SK-N-SH treated with all-trans-retinoic acid at 6 μM for 48 hours (cell line): ENCODE measurements at places on chromosomes 11 and 22.

GRCh38 chr11:126476977-126477376 is 121.5 kb downstream of the ST3GAL4 start:
- no peak for ATAC-seq

DNA sequence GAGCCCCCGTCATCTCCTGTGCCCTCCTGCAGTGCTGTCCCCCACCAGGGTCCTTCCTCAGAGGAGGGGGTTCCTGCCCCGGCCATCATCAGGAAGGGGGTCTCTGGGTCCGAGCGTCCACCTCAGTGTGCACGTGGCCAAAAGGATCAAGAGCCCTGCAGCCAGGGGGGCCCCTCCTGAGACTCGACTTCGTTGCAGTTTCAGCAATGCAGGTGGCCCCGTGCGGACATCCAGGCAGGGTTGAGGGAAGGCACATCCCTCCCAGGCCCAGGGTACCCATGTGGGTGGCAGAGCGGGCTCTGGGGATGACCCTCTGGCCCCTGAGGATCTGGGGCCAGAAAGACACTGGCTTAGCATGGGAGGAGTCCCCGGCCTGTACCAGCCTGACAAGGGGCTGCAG is 41.3 kb downstream of the LRP5 start:
- peak; percentile 31 for ATAC-seq

DNA sequence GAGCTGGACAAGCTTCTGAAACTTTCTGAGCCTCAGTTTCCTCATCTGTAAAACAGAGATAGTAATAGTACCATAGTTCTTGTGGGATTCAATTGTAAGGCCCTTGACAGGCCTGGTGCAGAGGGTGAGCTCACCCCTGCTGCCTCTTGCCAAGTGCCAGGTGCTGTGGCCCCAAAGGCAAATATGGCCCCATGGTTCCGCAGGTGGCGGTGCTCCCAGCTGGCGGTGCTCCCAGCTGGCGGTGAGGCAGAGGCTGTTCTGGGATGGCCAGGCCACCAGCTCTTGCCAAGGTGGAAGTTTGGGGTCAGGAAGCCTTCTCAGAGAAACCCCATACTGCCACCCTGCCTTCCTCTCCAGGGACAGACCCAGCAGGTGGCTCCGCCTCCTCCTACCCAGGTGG is 8.8 kb downstream of the NPTXR start:
- no peak for ATAC-seq

DNA sequence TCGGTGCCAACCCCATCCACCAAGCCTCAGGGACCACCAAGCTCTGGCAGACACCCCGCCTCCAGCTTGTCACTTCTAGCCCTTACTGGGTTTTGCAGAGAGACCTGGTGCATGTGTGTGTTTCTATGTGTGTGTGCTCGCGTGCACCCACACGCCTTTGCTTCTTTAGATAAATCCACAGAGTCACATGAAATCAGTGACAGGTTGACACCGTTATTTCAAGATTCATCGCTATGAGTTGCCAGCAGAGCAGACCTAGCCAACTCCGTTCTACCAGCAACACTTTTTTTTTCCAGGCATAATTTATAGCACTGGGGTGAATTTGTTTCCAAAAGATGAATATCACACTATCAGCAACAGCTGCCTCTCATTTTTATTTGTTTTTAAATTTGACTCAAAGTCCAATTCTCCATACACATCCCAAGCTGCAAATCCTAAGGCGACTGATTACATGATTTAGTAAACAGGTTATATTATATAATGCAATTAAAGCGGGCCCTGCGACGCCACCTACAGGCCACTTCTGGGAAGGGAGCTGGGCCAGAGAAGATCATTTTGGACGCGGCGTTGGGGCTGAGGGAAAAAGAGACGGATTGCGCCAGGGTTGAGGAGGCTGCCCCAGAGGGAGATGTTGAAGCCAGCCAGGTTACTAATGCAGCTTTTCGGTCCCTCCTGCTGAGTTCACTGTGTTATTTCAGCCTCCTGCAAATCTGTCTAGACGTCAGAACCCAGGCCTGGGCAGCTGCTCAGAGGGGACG is 150.5 kb downstream of the FEZ1 start:
- ATAC-seq, result peak; percentile 90

DNA sequence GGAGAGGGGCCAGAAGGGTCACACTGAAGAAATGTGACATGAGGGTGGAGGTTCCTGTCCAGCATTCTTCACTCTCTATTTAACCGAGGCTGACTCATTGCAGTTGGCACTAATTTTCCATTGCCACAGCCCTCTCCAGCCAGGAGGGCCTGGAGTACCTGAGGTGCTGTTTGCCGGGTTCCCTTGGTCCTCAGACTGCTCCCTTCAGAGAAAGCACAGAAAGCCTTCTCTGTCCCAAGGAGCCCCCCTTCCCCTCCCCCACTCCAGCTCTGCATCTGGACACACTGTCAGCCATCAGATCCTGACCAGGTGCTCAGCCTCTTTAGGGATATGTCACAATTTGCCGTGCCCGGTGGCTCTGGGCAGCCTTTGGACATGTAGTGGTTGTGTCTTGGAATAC is 3.2 kb upstream of the C11orf91 start:
- no peak for ATAC-seq

- ATAC-seq, result no peak
These were observed 64.4 kb downstream of the SPON1 start for GRCh38 chr11:14026961-14027360.

- ATAC-seq, result peak; percentile 45; the same call in 2 of the 3 replicates
These were observed 1.7 kb upstream of the TNNT3 start for GRCh38 chr11:1917523-1918435.

DNA sequence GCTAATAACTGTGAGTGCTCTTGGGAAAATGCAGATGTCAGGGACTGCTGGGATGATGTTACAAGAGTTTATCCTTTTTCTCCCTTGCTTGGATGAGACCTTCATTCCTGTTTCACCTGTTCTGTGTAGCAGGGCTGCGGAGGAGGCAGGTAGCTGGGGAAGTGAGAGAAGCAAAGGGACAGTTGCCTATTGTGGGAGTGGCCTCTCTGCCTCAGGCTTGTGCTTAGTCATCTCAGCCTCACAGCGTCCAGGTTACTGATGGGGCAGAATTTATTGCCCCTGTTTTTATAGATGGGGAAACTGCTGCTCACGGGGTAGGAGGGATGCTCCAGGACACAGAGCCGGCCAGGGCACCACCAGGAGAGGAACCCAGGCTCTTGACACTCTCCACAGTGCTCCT is 1.7 kb downstream of the STX3 start:
- ATAC-seq, result no peak

- ATAC-seq, result no peak
These were observed 766.2 kb upstream of the LRRC4C start for GRCh38 chr11:42225664-42226063.

DNA sequence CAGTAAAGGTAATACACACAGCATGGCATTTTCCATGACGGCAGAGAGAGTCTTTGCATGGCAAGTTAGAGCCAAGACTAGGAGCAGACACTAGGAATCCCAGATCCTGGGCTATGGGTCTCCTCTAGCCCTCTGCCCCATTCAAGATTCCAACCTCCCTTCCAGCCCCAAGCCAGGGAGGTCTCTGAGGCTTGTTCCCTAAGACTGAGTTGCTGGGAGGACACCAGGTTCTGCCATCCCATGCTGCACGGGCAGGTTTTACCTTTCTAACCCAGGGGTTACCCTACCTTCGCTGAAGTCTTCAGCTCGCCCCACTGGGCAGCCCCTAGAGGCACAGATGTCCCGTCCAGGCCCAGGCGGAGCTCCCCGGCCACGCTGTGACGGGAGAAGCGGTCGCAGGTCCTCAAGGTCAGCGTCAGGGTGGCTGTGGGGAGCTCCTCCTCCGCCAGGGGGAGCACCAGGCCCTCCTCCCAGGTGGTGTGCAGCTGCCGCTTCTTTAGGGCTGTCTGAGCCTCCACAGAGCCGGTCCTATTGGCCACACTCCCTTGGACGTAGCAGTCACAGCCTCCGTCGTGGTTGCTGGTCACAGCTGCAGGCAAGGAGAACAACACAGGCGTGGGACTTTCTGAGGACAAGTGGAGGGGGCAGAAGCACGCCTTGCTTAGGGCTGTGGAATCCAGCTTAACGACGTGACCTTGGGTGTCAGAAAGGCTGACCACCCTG is 33.8 kb downstream of the SYT13 start:
- peak; percentile 90 for ATAC-seq

GRCh38 chr11:63289658-63290057 is 46.3 kb upstream of the SLC22A25 start:
- no peak for ATAC-seq

DNA sequence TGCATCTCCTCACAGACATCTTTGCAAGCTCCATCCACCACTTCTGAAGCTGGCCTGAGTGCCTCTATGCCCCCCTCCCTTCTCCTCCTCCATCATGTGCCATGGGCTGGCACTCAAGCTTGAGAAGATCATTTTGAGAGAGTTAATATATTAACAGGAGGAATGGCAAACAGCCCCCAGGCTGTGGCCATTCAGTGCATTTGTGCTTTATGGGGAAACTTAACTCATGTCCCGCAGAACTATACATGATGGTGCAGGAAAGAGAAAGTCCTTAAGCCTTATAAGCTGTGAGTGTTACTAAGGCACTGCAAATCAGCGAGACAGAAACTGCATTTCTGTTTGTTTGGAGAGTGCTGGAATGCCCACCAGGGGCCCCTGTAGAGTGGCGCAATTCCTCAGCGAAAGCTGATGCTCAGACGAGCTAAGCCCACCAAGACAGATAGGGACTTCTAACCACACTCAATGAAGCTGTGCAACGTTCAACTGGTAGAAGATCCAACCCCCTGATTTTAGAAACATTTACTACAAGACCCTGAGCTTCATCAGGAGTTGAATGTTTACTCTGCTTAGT is 26.8 kb upstream of the PHLDA2 start:
- no peak for ATAC-seq

DNA sequence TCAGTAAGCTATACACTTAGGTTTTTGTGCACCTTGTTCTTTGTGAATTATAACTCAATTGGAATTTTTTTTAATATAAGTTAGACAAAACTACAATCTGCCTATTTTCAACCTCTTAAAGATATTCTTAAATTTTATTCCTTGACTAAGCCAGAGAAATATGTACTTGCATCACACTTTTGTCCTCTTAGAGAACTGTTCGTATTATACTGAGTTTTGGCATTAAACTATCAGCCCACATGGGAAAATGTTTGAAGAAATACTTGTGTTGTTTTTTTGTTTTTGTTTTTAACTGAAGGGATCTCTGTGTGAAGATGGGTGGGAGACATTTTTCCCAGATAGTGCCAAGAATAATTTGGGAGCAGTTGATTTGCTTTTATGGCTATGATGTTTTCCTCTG is 25.3 kb downstream of the CEP295 start:
- ATAC-seq, result no peak; the same call in 2 of the 3 replicates

- ATAC-seq, result no peak
These were observed 53.0 kb downstream of the BRD1 start for GRCh38 chr22:49774499-49775151.

- ATAC-seq, result no peak
These were observed 581.2 kb downstream of the TBC1D22A start for GRCh38 chr22:47343611-47344010.

DNA sequence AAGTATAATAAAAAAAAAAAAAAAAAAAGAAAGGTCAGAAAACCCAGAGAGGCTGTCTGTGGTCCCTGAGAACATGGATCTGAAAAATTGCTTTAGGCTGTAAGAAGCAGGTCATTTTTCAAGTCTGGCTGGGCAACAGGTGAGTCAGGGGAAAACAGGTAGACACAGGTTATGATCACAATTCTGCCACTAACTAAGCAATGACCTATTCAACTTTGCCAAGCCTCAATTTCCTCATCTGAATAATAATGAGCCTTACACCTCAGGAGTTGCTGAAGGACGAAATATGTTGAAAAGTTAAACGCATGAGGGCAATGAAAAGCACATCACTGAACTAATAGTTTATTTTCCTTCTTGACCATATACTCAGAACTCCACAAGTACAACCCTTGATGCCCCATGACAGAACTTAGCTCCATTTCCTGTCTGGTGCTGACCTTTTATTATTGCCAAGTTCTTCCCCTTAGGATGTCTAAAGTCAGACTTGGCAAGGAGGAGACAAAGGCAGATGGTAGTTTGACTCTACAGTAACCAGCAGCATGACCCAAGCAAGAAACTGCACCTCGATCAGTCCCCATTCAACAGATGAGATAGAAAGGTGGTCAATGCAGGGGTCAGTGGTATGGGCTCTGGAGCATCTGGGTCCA is 93.6 kb downstream of the SYN3 start:
- ATAC-seq, result no peak

DNA sequence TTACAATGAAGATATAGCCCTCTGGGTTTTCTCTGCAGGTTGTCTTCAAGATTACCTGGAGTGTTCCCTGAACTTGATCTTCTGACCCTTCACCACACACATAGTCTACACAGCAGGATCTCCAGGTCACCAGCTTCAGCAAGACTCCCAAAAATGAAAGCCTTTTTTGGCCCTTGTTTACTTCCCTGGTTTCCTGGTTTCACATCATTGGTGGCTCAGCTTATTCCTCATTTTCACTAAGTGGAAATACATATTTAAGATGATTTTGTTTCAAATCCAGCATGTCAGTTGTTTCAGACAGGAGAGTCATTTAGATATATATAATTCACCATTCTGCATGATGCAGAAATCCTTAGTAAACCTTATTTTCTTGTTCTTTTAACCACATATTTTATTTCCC is 41.6 kb upstream of the MPEG1 start:
- no peak for ATAC-seq

- no peak for ATAC-seq
These were observed 14.7 kb downstream of the UBTFL1 start for GRCh38 chr11:90100431-90100830.

DNA sequence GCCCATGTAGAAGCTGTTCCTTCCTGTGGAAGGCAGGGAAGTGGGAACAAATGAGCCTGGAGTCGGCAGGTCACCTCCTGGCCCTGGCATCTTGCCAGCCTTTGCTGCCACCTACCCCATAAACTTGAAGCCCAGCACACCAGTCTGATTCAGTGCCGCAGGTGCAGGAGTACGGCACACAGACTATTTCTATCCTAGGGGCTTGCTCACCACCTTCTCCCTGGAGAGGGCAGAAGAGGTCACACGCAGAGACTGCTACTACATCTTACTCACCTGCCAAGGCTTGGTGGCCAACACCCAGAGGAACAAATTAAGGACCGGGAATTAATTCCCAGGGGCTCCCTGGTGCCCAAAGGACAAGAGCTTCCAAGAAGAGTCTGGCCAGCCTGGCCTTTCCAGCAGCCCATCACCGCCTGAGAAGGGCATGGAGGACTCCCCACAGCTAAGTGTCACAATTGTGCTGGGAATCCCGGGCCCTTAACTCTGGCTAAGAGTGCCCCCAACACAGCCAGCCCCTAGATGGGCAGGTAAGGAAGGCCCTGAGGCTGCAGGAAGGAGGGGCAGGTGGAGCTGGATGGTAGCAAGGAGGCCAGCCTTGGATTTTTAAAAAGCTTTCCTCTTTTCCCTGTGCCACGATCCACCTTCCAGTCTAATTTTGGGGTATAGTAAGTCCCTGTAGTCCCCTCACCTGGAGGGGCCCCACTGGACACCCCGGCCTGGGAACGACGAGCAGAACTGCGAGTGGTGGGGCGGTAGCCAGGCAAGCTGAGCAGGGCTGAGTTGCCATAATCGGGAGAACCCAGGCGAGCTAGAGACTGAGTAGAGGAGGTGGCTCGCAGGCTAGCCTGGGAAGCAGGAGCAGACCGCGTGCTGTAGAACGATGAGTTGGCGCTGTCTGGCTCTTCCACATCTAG is 6.9 kb downstream of the IL18BP start:
- ATAC-seq, result no peak

- peak; percentile 24; the same call in 1 of the 3 replicates for ATAC-seq
These were observed 119.8 kb downstream of the CSTPP1 start for GRCh38 chr11:47056261-47056915.

GRCh38 chr22:20748731-20749428 is 25.0 kb upstream of the SERPIND1 start:
- ATAC-seq, result no peak
